Posterior cingulate gyrus (tissue), 11 donors: ENCODE measurements at places on chromosomes 6 and 20.

- no peak for DNase-seq
These were observed 9.3 kb upstream of the NCR2 start for GRCh38 chr6:41326092-41326491.

DNA sequence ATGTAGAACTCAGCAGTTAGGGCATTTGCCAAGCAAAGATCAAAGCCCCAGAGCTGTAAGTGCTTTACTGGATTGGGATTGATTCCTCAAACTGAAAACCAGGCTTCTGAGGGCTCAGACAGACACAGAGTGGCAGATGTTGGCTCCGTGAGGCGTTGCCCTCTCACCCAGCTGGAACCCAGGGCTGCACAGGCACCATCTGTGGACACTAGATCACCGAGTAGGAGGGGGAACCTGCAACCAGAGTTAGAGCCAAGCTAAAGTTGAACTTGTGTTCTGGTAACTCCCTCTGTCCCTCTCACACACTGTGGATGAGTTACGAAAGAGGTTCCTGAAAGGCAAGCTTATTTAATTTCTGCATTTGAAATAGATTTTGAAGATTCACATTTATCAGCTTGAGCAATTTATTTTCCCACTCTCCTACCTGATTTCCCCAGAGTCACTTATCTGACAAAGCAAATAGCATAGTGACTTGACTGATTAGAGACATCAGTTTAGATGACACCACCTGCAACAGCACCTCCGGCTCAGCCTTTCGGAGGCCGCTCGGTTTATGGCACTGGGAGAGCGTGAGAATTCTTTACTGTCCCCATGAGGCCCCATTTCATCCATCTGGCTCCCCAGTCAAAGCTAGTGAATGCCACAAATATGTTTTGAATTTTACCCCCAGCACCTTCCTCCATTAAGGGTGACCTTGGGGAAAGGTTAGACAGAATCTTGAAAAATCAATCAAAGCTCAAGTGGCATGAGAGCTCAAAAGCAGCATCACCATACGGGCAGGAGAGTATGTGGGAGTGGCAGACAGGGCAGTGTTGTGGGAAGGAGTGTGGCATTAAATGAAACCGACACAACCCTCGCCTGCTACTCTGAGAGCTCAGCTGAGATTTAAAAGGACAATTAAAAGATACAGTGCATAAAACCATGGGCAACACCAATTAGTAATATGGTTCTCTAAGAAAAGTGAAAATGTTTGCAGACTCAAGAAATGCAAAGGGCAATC lies 48.5 kb downstream of the RPF2 start:
- DNase-seq, result no peak

DNA sequence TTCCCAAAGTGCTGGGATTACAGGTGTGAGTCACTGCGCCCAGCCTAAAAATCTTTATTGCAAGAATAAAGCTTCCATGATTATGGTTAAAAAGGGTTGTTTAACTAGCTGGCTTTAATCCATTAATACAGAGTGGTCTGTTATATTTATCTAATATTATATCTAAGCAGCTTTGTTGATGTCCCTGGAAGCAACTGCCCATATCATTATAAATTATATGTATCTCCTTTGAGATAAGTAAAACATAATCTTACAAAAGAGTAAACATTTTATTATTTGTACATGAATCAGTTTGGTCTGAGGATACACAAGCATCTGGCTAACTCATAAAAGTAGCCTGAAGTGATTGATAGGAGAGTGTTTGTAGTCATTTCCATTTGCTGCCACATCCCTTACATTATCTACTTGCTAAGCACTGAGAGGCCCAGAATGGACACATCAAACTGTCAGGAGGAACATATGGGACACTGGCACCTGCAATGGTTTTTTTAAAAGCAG lies 46.9 kb downstream of the TRAF3IP2 start:
- DNase-seq, result no peak

DNA sequence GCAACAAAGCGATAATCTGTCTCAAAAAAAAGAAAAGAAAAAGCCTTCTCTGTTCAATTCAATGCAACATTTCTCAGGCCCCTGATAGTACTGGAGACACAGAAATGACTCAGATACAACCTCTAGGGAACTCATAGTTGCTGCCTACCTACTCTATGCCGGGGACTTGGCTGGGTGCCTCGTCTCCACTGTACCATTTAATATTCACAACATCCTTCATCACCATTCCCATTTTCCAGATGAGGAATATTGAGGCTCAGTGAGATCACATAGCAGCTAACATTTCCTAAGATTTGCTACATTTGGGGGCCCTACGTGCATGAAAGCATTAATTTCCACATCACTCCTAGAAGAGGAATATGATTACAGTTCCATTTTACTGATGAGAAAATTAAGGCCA lies 7.5 kb downstream of the NOL4L start:
- DNase-seq, result no peak

DNA sequence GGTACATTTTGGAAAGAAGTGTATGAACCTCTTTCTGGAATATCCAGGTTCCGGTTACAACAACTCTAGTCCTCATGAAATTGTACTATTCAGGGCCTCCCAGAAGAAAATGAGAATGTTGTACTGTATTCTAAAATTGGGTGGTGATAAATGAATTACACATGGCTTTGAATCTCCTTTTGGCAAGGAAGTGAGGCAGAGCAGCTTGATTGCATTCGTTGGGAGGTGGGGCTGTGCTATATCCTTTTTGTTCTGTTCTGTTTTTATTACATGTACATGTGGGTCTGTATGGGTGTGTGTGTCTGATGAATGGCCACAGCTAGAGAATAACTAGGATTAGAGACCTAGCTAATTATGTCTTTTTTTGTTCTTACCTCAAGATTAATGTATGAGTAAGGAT lies 37.8 kb upstream of the SNRPB2 start:
- no peak for DNase-seq

DNA sequence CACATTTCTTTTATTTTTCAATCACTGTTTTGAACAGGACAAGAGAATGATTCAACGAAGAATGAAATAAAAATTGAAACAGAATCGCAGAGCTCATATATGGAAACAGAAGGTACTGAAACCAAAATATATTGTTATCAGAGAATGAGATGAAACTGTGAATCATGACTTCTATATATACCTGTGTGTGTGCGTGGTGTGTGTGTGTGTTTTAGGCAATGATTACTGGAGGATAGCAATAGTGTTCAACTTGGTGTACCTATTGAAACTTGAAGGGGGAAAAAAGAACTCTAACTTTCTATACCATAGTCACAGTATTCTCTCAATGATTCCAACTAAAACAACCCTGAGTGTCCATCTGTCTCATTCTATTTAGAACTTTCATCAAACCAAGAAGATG lies 586.6 kb downstream of the KIF16B start:
- DNase-seq, result no peak

DNA sequence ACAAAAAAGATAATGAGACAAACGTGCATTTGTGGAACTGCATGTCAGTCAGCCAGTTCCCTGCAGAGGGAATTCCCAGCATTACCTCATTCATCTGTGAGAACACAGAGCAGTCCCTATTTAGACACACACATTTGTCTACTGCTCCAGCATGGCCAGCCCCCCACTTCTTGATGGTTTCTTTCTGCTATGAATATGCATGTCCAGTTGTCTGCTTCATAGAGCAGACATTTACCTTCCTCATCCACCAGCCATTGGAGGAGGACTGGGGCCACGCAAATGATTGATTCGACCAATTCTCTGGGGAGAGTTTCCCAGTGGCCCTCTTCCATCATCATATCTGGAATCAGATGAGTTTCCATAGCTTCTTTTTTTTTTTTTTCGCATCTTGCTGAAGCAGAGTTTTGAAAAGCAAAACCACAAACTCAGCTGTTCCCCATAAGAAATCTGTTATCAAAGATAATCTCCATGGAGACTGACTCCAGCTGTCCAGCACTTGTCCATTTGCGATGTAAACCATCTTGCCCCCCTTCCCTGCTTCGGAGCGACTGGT lies 11.8 kb downstream of the ENPP1 start:
- DNase-seq, result no peak

DNA sequence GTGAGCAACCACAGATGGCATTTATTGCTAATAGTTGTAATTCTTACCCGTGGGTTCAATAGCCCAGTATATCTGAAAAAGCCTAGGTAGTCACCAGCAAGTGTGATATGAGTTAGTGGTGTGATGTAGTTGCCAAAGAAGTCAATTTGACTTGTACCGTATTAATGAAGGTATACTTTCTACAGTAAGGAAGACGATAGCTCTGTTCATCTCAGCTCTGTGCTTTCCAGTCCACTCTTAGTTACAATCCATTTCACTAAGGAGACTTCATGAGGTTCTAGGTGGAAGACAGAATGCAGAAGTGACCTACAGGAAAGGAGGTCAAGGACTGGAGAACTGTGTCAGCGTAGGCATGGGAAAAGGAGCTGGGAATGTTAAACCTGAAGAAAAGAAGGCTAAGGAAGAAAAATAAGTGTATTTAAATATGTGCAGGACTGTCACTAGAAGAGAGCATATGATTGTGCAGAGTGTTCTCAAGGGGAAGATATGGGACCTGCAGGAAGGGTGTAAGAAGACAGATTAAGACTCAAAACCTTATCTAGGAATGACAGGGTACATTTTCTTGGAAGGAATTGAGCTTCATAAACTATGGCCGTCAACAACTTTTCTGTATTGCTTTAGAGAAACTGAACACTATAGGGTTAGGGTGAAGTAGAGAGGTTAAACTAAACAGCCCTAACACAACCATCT lies 116.9 kb upstream of the SCGN start:
- DNase-seq, result no peak

GRCh38 chr20:4119854-4120209 lies 104.5 kb upstream of the RNF24 start:
- DNase-seq, result no peak

DNA sequence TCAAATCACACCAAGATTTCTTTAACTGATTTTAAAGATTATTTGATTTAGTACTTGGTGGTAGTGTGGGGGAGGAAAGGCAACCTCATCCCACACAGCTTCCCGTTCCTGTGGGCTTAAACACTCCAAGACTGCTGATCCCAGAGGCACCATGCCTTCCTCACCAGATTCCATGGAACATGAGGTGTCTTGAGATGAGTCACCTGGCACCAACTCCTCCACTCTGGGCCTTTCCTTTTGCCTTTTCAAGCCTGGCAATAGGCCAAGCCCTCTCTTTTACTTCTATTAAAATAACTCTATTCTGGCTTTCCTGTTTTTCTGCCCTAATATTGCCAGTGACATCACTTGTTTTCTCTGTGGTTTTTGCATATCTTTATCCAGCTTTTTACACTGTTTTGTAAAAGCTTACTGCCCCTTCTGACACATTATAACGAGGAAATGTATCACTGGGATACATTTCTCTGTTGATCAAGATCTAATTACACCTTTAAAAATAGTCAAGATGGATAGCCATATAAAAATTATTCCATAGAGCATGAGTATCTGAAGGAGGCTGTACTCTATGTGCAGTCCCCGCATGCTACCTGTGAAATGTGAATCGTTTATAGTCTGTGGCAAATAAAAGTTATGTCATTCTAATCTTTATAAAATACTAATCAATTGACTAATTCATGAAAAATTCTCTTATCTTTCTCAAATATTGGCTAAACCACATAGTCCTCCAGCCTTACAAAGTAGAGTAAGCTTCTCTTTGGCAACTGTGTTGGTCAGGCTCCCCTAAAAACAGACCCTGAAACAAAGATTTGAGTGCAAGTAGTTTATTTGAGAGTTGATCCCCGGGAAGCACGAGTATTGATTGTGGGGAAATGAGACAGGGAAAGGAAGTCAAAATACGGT lies 257.8 kb upstream of the KCNQ5 start:
- no peak for DNase-seq

DNA sequence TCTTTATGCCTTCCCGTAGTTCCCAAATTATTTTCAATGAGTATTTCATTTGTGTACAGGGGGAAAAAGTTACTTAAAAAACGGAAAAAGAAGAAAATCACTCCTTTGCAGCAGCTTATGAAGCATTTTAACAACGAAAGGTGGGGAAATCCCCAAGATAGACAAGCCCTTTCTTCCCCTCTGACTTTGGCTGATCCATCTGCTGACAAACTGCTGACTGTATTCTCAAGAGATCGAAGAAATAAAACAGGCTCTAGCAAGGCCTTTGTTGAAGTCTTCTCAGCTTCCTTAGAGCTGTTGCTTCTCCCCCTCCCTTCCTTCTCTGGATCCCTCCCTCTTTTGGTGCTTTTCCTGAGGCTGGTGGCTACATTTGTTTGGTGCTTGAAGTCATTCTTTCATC lies 325.2 kb downstream of the NRN1 start:
- no peak for DNase-seq

DNA sequence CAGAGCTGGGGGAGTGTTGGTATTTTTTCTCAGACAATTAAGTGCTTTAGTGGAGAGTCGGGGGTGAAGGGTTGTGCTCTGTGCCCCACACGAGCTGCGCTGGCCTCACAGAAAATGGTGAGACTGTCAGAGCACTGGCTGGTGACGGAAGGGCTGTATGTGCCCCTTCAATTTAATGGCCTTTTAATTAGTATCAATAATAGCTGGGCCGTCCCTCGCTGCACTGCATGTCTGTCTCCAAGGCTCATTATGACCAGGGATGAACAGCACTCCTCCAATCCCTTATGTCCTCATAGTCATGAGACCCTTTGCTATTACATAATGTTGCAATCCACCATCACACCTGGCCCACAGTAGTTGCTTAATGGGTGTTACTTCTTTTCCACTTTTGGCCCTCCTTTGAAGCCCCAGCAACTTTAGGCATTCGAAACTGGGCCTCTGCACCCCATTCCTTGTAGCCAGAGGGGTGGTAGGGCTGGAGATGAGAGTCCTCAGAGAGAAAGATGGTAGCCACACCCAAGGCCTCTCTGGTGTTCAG lies 9.5 kb upstream of the RALY start:
- DNase-seq, result no peak

DNA sequence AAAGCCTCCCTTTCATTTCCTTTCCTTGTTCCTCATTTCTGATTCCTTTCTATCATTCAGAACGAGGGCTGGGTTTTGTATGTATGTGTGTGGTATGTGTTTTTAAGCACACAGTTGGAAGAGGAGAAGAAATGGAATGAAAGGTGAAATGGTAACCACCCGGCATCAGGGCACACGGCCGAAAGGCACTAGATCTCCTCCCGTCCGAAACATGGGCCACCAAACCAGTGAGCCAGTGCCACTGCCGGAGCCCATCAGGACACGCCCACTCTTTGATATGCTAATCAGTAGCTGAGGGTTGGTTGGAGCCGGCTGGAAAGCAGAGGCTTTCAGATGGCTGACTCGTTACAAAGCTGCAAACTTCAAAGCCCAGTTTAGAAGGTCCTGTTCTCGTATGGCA lies 228.6 kb upstream of the JARID2 start:
- no peak for DNase-seq
